ENCODE measurements at places on chromosomes 16 and 17. TPM values are rescaled to one million over a fixed set of nuclear protein-coding genes. Genes with fewer than 3 reads are reported as not detected.

Gene NRN1L
- total RNA-seq, result not detected

- DNase-seq, result no peak
These were observed 124.7 kb downstream of the SNX11 start for GRCh38 chr17:48231995-48232959.

DNA sequence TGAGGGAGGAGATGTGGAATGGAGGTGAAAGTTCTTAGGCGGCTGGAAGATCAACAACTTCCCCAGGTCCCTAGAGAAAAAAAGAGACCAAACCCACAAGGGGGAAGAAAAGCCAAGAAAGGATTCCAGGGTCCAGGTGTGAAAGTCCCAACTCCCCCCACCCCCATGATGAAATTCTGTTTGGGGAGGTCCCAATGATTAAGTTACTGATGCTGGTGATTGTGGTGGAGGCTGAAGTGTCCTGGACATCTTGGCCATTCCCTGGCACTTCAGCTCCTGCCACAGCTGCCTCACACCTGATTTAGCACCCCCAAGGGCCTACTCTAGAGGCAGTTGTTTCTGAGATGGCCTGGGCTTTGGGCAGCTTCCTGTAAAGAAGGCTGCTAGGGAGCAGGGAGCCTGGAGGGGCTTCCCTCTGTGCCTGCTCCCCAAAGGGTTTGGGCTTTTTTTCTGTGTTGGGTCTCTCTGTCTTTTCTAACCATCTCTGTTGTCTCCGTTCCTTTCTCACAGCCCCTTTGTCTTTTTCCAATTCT is 13.1 kb downstream of the HOXB4 start:
- no peak for DNase-seq

GRCh38 chr17:60792250-60792898 is 114.7 kb downstream of the BCAS3 start:
- DNase-seq, result no peak

DNA sequence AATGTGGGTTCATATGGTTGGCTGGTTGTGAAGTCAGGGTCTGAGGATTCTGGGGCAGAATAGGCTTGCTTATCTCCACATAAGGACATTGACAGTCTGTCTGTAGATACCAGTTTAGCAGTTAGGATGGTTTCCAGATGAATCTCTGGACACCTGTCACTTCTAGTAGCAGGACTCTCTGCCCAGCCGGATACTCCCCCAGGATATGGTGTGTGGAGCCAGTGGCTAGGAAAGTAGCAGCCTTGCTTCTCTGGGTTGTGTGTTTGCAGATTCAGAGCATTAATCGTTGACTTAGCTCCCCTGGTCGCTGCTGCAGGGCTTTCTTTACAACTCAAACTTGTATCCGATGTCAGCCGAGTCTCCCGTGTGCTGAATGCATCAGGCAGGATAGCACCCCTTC is 45.2 kb downstream of the CLEC16A start:
- DNase-seq, result no peak

Data from PC-3 (cell line).